Bronchial epithelial cell (primary cell): ENCODE measurements at places on chromosomes 12 and 14.

- peak; percentile 35 for DNase-seq
These were observed 78.3 kb upstream of the RTL1 start for GRCh38 chr14:100981809-100982208.

DNA sequence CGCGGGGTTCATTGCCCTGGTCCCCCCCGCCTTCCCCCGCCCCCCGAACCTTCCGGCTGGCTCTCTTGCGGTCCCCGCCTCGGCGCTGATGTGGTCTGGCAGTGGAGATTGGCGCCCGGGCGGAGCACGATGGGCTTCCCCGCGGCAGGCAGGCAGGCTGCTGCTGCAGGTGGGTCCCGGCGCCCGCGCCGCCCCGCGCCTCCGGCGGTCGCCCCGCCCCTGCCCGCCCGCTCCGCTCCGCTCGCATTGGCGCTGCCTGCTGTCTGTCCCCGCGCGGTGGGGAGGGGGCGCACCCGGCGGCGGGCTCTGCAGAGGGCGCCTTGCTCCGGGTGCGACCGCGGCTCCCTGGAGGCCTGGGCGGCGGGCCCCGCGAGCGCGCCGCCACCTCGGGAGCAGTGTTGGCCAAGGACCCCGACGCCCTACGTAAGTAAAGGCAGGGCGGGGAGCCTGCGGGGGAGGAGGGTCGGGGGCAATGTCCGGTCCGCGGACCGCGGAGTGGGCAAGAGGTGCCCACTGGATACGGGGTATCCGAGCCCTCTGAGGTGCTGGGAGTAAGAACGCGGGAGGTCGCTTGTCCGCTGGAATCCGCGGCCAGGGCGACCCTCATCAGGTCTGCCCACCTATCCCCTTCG is at the start of gene AKAP5:
Gene AKAP5, plus strand, starts transcription at position 309 of the 632 bp plus-strand sequence. CDS start 2,896 bp downstream, outside the sequence.
- DNase-seq = peak; percentile 8

GRCh38 chr14:61889914-61890351 is 127.7 kb downstream of the SNAPC1 start:
- no peak for DNase-seq

- DNase-seq = no peak
These were observed 2.3 kb upstream of the LHX5 start for GRCh38 chr12:113473942-113474341.

DNA sequence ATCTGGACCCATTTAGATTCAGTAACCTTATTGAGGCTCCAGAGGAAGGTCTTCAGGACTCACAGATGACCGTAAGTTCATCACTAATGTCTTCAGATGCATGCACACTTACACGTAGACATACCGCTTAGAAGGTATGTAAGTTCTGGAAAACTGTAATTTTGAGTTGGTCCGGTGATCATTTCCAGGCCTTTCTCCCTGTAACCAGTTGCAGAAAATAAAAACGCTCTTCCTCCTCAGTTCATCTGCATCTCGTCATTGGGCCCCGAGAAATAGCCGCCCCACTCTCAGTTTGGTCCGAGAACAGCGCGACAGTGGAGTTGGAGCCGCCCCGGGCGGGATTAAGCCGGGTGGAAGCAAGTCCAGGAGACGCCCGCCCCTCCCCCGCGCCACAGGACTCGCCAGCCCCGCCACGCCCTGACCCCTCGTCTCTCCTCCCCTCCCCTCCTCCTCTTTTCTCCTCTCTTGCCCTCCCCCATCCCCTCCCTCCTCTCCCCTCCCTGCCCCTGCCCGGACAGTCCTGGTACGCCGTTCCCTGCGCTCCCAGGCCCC is 83.7 kb downstream of the TNFAIP2 start:
- no peak for DNase-seq

DNA sequence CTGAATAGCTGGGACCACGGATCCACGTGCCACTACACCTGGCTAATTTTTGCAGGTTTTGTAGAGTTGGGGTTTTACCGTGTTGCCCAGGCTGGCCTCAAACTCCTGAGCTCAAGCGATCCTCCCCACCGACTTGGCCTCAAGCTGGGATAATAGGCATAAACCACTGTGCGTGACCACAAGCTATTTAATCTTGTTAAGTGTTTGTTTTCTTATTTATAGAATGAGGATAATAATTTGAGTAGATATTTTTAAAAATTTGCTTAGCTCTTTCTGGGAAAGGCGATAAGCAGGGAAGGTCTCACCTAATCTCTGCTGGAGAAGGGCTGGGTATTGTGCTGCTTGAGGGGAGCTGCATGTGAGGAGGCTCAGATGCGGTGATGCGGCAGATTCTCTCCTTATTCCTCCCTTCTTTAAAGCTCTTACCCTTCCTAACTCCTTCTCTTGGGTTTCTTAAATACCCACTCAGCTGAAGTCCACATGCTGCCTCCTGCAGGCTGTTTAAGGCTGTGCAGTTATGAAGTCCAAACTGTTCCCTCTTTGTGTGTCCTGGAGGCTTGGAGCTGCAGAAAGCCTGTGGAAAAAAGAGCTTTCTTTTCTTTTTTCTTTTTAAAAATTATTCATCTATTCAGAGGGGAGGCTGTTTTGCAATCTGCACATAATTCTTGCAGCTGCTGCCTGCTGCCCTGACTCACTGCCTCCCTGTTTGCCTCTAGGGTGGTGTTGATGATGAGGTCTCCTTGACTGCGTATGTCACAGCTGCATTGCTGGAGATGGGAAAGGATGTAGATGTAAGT is 37.9 kb downstream of the A2ML1 start:
- DNase-seq = peak; percentile 65

DNA sequence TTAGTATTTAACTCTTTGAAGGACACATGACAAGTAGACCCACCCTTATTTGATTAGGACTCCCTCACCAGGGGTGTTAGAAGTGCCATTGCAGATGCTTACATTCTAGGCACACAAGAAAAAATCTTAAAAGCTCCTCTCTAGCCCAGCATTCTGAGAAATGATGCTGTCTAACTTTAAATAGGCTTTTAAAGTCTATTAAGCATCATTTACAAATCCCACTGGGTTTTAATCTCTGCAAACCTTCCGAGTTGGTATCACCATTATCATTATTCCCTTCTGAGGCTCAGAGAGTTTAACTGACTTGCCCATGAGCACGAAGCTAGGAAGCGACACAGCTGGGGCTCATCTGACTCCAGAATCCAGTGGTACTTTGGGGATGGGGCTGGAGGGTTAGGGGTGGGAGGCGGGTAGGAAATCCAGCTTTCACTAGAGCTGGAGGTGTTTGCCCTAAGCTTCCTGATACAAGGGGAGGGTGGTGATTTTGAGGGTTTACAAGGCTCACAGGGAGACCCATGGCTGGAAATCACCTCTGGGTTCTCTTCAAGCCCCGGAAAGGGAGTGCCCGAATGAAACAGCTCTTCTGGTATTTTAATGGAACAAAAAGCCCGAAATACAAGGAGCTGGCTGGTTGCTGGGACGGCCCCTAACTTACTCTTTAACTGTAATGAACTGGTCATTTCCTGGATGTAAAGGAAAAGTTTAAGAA is 109.2 kb upstream of the FUT8 start:
- DNase-seq = peak; percentile 67

- DNase-seq = no peak
These were observed 60.4 kb upstream of the ARID2 start for GRCh38 chr12:45669093-45669492.

DNA sequence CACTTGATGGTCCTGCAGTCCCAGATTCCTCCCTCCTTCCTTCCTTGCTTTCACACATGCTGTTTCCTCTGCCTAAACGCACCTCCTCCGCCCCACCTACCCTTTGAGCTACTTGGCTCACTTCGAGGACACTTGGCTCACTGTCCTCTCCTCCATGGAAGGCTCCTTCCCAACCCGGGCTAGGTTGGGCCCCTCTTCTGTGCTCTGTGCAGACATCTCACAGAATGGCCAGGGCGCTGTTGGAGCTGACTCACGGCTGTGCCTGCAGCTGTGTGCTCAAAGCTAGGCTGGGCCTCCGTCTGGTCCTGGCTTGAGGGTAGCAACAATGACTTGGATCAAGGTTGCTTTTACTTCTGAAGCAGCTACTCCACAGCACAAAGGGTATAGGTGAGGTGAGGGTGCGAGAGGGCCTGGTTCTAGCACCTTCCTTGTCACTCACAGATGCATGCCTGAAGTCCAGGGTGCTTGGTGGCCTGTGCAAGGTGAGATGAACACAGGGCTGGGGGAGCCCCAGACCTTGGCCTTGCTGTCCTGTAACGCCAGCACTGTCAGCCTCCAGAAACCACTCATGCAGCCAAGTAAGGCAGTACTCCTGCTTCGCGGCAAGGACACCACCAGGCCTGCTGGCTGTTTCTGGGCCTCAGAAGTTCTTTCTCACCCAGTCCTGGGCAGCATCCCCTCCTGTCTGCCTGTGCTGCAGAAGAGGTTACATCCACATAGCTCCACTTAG is 61.8 kb downstream of the GALNT16 start:
- DNase-seq = no peak

DNA sequence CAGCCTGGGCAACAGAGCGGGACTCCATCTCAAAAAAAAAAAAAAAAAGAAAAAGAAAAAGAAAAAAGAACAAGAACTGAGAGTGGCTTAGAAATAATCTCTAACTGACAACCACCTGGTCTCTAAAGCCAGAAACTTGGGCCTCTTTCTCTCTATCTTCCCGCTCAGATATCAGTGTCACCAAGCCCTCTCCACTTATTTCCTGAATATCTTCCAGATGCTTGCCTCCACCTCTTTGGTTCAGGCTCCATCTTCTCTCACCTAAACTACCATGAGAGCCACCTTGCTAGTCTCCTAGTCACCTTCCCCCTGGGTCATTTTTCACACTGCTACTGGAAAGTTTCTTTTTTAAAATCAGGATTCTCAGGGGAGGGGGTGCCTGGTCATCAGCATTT is 1.8 kb upstream of the TM9SF1 start:
- no peak for DNase-seq

- no peak for DNase-seq
These were observed 324.1 kb upstream of the DIO3 start for GRCh38 chr14:101237252-101237616.

DNA sequence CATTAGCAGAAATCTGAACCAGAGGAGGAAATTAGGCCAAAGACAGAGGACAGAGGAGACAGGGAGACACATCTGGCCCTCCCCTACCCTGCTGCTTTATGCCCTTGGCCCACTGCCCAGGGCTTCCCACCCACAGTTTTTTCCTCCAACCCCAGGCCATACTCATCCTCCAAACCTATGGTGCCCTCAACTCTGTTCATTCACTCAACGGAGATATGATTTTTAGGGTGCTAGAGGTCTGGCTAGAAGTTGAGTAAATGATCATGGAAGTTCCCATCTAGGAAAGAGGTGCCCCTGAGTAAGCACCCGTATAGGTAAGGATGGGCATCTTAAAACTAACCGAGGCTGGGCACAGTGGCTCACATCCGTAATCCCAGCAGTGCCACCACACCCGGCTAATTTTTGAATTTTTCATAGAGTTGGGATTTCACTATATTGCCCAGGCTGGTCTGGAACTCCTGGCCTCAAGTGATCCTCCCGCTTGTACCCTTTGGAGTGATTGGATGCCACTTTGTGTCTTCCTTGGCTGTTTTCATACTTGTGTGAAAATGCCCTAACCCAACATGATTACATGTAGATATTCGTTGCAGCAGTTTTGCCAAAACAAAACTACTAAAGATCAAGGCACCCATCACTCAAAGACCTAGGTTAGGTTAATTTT is 4.4 kb downstream of the KRT18 start:
- no peak for DNase-seq

DNA sequence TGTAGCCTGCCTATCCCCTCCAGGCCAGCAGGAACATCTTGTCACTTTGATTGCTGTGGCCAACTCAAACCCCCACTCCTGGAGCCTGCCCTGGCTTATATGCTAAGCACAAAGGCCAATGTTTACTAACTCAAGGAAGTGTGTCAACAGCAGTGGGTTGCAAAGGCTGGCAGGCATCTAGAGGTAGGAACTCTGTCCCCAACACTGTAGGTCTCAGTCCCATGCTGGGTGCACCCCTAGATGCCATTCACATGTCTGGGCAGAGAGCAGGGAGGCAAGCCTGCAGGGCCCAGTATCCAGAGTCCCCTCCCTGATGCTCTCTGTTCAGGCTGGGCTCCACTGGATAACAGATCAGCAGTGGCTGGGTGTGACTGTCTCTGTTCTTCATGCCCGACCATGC is 1.6 kb upstream of the HPD start:
- no peak for DNase-seq

GRCh38 chr14:50335989-50336824 is 24.1 kb downstream of the DMAC2L start:
- no peak for DNase-seq

GRCh38 chr14:35229084-35229791 is 62.9 kb upstream of the PSMA6 start:
- DNase-seq = peak; percentile 38

DNA sequence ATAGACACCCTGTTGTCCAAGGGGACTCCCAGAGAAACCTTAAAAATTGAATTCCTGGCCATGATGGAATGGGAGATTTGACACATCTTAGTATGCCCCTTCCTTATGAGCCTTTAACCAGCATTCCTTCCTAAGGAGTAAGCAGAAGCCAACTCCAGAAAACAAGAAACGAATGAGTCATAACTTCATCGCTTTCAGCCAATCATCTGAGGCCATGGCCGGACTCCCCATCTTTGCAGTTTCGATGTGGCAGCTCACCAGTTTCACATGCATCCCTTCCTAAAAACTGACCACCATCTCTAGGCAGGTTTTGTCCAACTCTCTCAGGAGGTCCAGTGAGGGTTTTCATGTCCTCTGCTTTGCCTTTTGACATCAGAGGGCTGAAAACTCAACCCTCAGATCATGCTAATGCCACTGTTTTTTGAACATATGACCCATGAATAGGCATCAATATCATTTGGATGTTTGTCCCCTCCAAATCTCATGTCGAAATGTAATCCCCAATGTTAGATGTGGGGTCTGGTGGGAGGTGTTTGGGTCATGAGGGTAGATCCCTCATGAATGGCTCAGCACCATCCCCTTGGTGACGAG is 19.9 kb downstream of the DAAM1 start:
- peak; percentile 26 for DNase-seq

GRCh38 chr14:52352061-52352491 is 38.0 kb downstream of the PTGER2 start:
- DNase-seq = no peak
